ENCODE measurements at places on chromosomes 16 and 17.

GRCh38 chr17:77821114-77821513 is 137.4 kb upstream of the TNRC6C start:
- H3K27ac ChIP-seq = no peak overlapping the region
- DNase-seq = no peak
- H3K4me1 ChIP-seq = no peaks in the 10 kb centered on the region
- no peak overlapping the region for H3K4me3 ChIP-seq
- no peaks in the 10 kb centered on the region for H3K36me3 ChIP-seq
- H3K27me3 ChIP-seq = peaks cover 16% of the 10 kb centered on the region

DNA sequence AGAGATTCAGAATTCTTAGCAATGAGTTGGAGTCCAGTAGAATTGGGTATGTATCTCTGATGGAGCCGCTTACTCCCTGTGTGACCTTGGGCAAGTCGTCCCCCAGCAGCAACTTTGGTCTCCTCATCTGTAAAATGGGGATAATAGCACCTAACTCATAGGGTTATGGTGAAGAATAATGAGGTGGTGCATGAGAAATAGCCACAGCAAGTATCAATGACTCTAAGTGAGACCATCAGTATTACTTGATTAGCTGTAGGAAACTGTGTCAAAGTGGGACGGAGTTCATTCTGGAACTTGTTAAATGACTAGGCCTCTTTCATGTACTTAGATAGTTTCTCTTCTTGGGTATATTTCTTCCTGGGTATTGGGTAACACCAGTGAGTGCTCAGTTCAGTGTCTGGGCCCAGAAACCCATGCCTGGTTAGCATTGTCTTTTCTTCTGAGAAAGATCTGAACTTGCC is 6.4 kb downstream of the PRKCB start:
- H3K27ac ChIP-seq = peak overlapping the region; percentile 71
- peak overlapping the region; percentile 23 for H3K4me3 ChIP-seq
- peaks cover 77% of the 10 kb centered on the region for H3K4me1 ChIP-seq

DNA sequence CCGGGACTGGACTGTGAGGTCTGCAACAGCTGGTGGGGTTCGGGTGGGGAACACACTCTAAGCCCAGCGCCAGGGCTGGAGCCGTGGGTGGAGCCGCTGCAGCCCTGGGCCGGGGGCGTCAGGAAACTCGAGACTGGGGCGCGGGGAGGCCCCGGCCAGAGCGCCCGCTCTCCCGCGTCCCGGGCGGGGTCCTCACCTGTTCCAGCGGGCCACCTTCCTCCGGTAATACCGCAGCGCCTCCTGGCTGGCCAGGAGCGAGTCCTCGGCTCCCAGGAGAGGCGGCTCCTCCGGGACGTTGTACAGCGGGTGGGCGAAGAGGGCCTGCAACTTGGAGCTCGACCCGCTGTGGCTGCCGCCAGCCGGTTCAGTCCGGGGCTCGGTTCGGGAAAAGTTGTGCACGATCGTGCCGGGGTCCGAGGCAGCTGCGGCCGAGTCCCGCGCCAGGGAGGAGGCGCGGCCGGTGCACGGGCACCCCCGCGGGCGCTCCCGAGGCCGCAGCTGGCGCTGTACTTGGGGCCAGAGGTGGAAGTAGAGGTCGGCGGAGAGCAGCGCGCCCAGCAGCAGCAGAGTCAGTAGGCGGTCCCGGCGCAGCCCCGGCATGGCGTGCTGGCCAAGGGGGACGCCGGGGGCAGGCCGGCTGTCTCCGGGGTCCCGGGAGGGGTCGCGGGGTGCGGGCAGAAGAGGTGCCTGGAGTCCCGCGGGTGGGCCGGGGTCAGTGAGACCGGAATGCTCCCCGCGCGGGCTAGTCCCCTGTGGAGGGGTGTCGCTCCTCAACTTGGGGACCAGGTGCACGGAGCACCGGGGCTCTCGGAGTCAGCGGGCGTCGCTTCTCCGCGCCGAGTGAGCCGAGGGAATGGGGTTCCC is 868 bp downstream of the FAM20A start:
- H3K27ac ChIP-seq = no peak overlapping the region
- H3K27me3 ChIP-seq = peaks cover 63% of the 10 kb centered on the region
- H3K4me3 ChIP-seq = peak overlapping the region; percentile 39
- H3K36me3 ChIP-seq = no peaks in the 10 kb centered on the region
- peaks cover 18% of the 10 kb centered on the region for H3K4me1 ChIP-seq
- DNase-seq = no peak

- H3K27me3 ChIP-seq = peaks cover 34% of the 10 kb centered on the region
- H3K4me3 ChIP-seq = no peak overlapping the region
- DNase-seq = no peak
- no peaks in the 10 kb centered on the region for H3K36me3 ChIP-seq
- H3K27ac ChIP-seq = no peak overlapping the region
- no peaks in the 10 kb centered on the region for H3K4me1 ChIP-seq
These were observed 5.1 kb downstream of the ZNF423 start for GRCh38 chr16:49850558-49851467.

DNA sequence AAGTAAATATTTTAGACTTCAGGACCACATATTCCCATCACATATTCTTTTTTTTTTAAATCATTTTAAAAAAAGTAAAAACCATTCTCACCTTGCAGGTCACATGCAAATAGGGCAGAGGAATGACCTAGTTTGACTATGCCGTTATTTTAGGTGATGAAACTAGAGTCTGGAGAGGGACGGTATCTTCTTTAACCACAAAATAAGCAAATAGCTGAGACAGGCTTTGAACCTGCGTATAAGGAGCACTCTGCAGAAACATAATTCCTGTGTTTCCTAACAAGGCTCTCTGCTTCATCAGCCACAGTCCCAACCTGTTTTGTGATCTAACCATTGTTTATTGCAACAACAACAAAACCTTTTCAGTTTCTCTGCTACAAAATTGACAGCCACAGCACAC is 121.5 kb downstream of the PCTP start:
- no peak overlapping the region for H3K4me3 ChIP-seq
- H3K27me3 ChIP-seq = peaks cover 11% of the 10 kb centered on the region
- no peaks in the 10 kb centered on the region for H3K4me1 ChIP-seq
- H3K36me3 ChIP-seq = no peaks in the 10 kb centered on the region
- H3K27ac ChIP-seq = no peak overlapping the region

- no peak overlapping the region for H3K27ac ChIP-seq
- H3K4me1 ChIP-seq = peaks cover 2% of the 10 kb centered on the region
- DNase-seq = no peak
- H3K36me3 ChIP-seq = no peaks in the 10 kb centered on the region
These were observed 65.6 kb downstream of the SDR42E1 start for GRCh38 chr16:81945665-81946064.

All from activated CD8-positive, alpha-beta T cell treated with anti-CD3 and anti-CD28 coated beads, Interleukin-2, amount 10 ng/mL, durations not matched to agents 7 days and 5 days (primary cell).